ENCODE measurements at places on chromosomes 11 and 22. TPM values are rescaled to one million over a fixed set of nuclear protein-coding genes. Genes with fewer than 3 reads are reported as not detected.

GRCh38 chr22:43234264-43234988 is 47.5 kb upstream of the TTLL12 start:
- no peaks in the 10 kb centered on the region for H3K36me3 ChIP-seq
- peaks cover 4% of the 10 kb centered on the region for H3K27me3 ChIP-seq
- no peak overlapping the region for H3K27ac ChIP-seq

- DNase-seq: peak; percentile 90
- H3K36me3 ChIP-seq: peaks cover 11% of the 10 kb centered on the region
- H3K4me1 ChIP-seq: peaks cover 52% of the 10 kb centered on the region
- H3K4me3 ChIP-seq: no peak overlapping the region
- H3K27ac ChIP-seq: peak overlapping the region; percentile 13
Observed at GRCh38 chr11:128453444-128454336, 133.7 kb downstream of the ETS1 start.

DNA sequence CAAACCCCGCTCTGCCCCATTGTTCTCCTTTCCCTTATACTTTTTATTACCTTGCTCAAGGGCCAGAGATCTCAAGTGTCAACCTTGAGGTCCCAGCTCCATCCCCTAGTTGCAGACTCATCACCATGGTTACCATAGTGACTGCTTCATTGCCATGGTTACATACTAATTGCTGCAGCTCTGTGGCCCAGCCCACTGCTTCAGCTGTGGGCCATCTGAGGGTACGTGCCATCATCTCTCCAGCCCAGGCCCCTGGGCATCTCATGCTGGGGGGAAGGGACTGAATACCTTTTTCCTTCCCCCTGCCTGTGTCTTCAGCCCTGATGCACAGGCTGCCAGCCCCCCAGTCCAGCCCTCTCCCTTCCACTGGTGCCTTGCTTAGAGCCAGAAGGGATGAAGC is 22.2 kb downstream of the TREH start:
- H3K27ac ChIP-seq: no peak overlapping the region
- H3K4me3 ChIP-seq: no peak overlapping the region
- no peak for DNase-seq
- peaks cover 47% of the 10 kb centered on the region for H3K36me3 ChIP-seq
- H3K27me3 ChIP-seq: no peaks in the 10 kb centered on the region

Gene RIBC2
- total RNA-seq: not detected

Gene GGT5
- 58.7 TPM for total RNA-seq

All from right atrium auricular region (tissue), 2 donors.